ENCODE measurements at places on chromosomes 5 and 9. TPM values are rescaled to one million over a fixed set of nuclear protein-coding genes. Genes with fewer than 3 reads are reported as not detected.

DNA sequence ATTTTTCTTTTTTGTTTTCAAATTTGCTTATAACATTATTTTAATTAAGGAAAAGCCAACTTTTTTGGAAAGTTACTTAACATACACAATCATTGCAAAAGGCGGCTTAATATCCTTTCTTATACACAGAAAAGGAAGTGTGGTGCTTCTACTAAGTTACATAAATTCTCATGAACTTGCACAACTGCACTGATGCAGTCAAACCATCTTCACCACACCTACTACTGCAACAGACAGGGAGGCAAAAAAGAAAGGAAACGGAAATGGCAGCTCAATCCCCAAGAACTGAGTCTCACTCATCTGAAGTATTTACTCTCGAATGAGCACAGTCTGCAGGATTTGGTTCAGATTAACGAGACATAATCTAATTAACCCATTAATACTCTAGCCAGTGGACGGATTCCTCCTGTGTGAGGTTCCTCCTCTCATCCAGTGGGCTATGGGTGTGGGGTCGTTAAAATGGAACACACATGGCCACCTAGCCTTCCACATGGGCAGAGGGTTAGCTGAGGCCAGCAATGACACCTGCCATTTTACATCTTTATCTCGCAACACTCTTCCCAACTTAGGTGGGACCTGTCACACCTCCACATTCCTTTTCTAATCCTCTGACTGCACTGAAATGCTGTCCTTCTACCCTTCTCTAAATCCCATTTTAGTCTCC is 30.0 kb downstream of the GOLM1 start:
- no peak for DNase-seq

The ADRB2 gene
- 0.21 TPM for total RNA-seq

DNA sequence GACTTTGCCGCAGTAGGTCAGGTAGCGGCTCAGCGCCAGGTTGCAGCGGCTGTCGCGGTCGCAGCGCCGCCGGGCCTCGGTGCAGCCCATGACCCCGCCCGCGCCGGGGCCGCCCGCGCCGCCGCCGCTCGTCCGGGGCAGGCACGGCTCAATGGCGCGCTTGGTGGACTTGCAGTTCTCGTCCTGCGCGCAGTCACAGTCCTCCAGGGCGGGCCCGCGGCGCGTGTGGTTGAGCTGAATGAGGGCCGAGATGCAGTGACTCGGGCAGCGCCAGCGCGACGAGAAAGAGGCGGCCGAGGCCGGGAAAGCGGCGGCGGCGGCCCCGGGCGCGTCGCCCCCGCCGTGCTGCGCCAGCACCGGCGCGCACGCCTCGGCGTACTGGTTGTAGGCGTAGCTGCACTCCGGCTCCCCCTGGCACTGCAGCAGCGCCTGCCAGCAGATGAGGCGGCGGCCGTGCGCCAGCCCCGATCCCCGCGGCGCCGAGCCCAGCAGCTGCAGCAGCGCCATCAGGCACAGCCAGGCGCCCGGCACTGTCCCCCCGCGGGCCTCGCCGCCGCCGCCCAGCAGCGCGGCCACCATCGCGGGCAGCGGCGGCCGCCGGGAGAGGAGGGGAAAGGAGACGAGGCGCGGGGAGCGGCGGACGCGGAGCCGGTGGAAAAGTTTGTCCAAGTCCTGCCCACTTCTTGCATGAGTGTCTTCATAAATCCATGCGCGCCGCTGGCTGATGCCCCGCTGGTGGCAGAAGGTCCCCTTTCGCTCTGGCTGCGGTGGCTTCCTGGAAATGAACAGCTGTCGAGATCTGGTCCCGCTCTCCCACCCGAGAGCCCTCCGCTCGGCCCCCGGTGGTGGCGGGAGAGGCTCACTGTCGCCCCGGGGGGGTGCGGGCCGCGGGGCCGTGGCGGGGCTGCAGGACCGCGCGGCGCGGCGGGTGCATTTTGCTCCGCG is 833 bp downstream of the GAS1 start:
- peak; percentile 48 for DNase-seq

DNA sequence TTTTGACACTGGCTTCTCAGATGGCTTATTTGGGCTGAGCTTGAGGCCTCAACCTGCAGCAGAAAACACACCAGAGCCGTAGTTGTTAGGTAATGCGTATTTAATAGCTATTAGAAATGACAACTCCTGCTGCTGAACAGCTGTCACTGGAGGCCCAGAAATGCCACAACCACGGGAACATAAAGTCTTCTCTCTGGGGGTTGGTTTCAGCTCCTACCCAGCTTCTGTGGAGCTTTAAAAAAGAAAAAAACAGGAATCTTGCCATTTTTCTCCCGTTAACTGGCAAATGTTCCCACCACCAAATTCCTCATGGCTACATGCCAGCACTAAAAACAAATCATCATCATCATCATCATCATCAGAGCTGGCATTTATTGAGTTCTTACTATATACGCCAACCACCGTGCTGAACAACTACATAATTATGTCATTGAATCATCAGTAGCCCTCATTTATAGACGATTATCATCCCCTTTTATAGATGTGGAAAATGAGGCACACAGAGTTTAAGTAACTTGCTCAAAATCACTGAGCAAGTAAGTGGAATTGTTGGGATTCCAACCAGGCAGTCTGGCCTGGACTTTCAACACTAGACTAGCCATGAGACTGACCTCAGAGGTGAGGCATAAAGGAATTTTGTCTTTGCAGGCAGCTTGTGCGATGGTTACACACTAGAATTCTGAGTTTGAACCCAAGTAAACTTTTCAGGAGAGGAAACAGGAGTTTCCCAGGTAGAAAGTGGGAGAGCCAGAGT is 185.3 kb upstream of the WWC1 start:
- DNase-seq: no peak

DNA sequence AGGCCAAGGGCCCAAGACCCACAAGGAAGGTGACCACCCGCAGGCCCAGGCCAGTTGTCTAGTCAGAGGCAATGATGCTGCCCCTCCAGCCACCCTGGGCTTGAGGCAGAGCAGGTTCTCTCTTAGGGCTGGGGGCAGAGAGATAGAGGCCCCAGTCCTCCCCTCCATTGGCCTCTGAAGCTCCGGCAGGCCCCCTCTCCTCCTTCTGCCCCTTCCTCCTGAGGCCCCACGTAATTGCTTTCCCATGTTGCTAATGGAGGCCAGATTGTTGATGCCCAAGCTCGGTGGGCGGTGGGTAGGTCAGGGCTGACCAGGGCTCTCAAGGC is 26.6 kb upstream of the ENHO start:
- DNase-seq: no peak

The TRIM14 gene
- 41.5 TPM for total RNA-seq

The CTSV gene
- 0.48 TPM for total RNA-seq

The PDE8B gene
- total RNA-seq: 0.05 TPM

The STKLD1 gene
- total RNA-seq: 0.87 TPM

The ACTBL2 gene
- total RNA-seq: not detected

The TIFAB gene
- not detected for total RNA-seq

The SAXO1 gene
- total RNA-seq: not detected

GRCh38 chr5:170442391-170442790 is 53.2 kb upstream of the KCNMB1 start:
- DNase-seq: no peak

DNA sequence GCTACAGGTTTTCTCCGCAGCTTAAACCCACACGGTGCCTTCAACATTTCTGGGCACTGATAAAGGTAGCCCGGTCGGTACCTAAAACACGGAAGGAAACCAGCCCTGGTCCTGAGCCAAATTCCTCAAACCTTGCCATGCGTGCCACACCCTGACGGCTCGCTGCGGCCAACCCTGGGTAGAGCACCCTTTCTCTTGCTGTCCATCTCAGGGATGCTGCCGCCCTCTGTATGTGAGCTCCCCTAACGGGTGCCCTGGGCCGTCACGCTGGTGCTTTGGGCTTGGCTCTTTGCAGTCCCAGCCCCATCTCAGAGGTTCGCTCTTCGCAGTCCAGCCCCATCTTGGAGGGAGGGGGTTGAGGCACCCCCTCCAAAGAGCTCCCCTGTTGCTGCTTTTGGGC is 43.9 kb downstream of the PNPLA7 start:
- DNase-seq: no peak

DNA sequence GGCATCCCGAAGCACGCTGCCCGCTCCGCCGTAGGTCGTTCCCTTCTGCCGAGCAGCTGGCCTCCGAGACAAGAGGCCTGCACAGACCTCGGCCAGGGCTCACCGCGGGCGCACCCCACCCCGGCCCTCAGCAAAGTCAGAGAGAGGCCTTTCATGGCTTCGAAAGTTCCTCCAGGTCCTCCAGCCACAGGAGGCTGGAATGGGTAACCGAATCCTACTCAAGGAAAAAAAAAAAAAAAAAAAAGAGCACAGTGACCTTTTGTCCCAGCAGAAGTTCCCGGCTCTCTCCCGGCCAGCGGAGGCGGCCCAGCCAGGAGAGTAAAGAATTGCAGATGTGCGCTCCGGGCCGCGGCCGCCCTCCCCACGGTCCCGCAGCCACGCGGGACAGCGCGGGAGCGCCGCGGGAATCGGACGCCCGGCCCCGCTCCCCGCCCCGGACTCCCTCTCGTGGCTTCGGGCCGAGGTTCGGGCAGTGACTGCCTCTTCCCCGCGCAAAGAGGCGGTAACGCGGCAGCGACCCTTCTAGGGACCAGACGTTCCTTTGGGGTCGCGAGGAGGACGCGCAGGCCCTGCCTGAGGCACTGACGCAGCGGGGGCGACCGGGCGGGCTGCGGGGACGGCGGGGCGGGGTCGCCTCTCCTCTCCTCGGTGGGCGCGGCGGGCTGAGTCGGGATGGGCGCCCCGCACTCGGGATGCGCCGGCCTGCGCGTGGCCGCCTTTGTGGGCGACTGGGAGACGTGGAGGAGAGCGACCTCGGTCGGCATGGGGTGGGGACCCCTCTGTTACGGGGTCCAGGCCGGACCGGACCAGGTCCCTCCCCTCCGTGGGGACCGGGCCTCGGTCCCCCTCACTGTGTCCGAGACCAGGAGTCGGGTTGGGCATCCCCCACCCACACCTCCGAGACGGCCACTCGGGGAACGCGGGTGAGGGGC is 754 bp downstream of the GFPT2 start:
- no peak for DNase-seq

The NUTM2G gene
- total RNA-seq: not detected

GRCh38 chr9:2730971-2731370 is 13.7 kb downstream of the KCNV2 start:
- DNase-seq: no peak

The ACOT12 gene
- not detected for total RNA-seq

GRCh38 chr9:3409453-3409852 is 116.3 kb downstream of the RFX3 start:
- DNase-seq: no peak

- DNase-seq: no peak
Observed at GRCh38 chr5:173625261-173625660, 8.8 kb upstream of the BOD1 start.

DNA sequence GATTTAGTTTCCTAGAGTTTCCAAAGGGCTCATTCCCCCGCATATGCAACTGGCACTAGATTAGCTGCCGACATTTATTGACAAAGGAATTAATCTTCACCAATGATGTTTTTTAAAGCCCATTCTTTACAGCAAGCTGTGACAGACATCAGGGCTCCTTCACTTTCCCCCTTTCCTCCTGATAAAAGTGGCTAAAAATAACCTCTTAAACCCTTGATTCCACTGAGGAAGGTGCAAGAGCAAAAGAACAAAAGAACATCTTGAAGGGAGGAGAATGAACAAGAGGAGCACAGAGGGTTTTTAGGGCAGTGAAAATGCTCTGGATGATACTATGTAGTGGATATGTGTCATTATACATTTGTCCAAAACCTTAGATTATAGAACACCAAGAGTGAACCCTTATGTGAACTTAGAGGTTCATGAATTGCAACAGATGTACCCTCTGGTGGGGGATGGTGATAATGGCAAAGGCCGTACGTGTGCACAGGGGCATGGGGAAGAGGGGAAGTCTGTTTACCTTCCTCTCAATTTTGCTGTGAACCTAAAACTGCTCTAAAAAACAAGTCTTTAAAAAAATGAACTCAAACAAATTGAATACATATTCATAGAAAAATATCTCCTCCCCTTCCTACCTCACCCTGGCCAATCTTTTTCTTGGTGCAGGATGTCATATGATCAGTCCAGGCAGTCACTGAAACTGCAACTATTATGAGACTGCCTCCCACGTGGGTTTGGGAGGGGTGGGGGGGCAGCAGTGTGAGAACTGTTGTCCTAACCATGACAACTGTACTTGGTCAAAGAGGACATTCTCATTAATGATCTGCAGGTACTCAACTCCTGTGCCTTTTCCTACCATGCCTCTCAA is 83.0 kb downstream of the MARCHF3 start:
- no peak for DNase-seq

- no peak for DNase-seq
Observed at GRCh38 chr9:30197954-30198353, 2186.5 kb upstream of the ACO1 start.

The OR1Q1 gene
- not detected for total RNA-seq

The SMIM3 gene
- total RNA-seq: 24.5 TPM

- no peak for DNase-seq
Observed at GRCh38 chr9:120692901-120693699, 21.2 kb downstream of the MEGF9 start.

DNA sequence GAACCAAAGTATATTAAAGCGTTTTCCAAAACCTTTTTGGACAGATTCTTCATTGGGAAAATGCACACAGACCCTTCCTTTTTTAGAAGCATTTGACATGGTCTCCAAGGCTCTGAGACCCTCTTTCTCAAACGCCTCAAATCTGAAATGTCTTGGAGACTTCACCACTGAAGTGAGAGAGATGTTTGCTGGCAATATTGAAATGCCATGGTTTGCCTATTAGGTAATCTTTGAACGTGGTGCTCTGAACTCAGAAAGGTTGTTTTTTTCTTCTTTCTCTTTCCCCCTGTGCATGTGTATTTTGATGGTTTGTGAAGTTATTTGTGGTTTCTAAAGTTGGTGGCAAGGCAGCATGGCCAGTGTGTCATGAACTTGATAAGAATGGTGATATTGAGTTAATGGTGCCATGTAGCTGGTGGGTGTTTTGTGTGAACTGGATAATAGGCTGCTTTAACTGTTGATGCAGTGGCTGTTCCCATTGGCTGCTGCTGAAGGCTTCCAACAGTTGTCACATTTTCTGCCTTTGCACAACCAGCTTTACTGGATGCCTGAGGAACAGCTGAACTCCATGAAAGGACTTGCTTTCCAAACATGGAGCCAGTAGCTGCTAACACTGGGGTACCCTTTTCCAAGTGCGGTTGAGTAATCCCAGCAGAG is 1.7 kb downstream of the PALM2AKAP2 start:
- no peak for DNase-seq

The CSF1R gene
- total RNA-seq: 0.27 TPM

GRCh38 chr9:76602199-76602598 is 143.2 kb downstream of the GCNT1 start:
- no peak for DNase-seq

The CCNO gene
- 0.27 TPM for total RNA-seq

- DNase-seq: no peak
Observed at GRCh38 chr9:32177396-32177795, 207.0 kb upstream of the ACO1 start.

The RAD17 gene
- total RNA-seq: 28.0 TPM

The KCNIP1 gene
- total RNA-seq: not detected

DNA sequence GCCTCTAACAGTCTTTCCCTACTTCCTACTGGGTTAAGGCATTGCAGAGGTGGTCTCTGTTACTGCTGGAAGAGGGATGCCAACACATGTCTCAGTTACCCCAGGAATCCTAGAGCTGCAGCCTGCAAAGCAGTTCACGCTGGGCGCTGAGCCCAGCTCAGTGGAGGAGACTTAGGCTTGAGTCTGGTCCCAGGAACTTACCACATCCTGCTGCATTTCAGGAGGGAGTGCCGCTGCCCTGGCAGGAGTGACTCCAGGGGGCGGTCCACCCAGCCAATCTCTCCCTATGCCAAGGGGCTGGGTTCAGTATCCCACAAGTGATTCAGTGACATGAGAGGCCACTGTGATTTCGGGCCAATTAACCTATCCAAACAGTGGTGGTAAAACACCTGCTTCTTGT is 7.6 kb downstream of the TTC16 start:
- DNase-seq: no peak

- no peak for DNase-seq
Observed at GRCh38 chr5:71748360-71748759, 29.3 kb downstream of the CARTPT start.

The EFNA5 gene
- 0.32 TPM for total RNA-seq
